ENCODE measurements at places on chromosomes 13 and 19.

DNA sequence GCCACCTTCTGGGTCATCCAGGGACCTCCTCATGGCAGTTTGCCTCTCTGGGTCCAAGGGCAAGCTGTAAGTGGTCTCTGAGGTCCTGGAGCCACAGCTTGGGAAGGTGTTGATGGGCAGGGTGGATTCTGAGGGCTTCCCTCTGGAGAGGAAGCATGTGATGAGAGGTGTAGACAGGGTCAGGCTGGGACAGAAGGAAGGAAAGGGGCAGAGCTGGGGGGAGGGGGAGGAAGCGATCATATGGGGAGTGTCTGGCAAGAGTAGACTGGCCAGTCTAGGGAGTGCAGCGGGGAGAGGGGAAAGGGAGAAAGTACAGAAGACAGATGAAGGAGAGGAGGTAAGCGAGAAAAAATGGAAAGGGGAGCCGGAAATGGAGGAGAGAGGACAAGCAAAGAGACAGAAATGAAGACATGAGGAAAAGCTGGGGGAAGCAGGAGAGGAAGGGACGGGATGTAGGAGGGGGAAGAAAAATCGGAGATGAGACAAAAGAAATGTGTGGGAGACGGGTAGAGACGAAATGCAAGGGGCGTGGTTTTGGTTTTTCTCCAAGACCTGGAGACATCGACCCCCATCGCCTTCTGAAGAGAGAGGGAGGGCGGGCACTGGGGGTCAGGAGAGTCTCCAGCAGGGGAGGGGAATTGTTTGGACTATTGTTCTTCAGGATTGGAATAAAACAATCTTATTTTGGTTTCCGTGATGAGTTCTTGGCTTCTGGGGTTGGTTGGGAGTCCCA lies 26.6 kb downstream of the ZSWIM9 start:
- DNase-seq: peak; percentile 20

GRCh38 chr19:35332817-35333216 lies 3.8 kb downstream of the CD22 start:
- no peak for DNase-seq

DNA sequence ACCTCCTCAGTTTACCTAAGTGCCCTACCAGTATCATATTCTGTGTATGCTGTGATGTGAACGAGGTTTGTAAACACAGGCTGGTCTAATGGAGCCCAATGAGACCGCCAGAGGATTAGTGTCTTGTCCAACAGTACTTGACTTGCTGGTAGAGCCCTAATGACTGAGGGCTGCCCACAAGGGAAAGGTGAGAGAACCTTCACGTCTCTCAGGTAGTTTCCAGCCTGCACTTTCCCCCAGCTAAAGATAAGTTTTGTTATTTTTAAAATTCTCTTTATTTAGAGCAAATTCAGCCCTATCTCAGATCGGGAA lies 498 bp upstream of the RBM26 start:
- no peak for DNase-seq

GRCh38 chr13:111792956-111793355 lies 274.0 kb upstream of the SOX1 start:
- no peak for DNase-seq

DNA sequence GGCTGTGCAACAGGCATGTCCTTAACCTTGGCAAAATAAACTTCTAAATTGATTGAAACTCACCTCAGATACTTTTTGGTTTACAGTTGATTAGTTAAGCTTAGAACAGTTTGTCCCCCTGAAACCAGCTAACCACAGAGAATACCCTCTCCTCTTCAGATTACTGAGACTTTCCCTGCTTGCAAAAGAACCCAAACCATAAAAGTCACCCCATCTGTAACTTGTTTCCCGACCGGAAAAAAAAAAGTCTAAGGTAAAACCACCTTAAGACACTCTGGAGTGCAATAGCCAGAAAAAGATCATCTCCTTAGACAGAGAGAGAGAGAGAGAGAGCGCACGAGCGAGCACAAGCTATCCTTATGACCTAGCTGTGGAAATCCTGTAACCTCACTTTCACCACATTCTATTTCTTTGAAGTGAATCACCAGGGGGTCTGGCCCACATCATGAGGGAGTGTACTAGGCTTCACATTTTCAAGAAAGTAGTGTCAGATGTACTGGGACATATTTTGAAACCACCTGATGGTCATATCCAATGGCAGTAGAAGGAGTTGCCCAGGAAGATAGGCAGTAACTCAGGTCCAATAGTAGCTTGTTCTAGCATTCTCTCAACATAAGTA lies 11.1 kb upstream of the GTF2F2 start:
- peak; percentile 71 for DNase-seq

- peak; percentile 62 for DNase-seq
These were observed 25.1 kb downstream of the TMEM161A start for GRCh38 chr19:19113040-19113626.

DNA sequence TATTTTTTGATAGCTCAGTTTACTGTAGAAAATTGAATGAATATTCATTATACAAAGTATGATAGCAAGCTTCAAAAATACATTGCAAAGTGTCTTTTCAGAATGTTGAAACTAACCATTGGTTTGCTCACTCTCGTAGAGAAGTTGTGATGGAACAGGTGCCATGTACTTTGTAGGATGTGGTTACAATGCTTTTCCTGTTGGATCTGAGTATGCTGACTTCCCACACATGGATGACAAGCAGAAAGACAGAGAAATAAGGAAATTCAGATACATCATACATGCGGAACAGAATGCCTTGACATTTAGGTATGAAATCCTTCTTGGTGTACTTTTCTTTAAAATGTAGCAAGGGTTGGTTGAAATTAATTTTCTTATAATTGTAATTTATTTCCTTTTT lies 30.5 kb downstream of the CDADC1 start:
- DNase-seq: no peak

DNA sequence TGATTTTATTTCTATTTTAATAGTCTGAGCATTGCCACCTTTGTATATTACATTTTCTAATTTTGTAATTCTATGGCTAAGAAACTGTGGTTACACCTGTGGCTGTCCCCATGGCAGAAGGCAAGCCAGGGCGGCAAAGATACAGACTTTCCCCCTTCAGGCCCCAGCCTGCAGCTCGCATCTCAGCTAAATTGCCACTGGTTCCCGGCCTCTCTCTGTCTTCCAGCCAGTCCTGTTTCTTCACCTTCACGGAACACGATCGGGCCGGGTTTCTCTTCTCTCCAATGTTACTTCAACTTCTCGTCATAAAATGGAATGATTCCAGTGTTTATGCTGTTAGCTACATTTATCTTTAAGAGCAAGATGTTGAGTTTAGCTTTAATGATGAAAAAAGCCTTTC lies 124.5 kb upstream of the ZNF507 start:
- no peak for DNase-seq

DNA sequence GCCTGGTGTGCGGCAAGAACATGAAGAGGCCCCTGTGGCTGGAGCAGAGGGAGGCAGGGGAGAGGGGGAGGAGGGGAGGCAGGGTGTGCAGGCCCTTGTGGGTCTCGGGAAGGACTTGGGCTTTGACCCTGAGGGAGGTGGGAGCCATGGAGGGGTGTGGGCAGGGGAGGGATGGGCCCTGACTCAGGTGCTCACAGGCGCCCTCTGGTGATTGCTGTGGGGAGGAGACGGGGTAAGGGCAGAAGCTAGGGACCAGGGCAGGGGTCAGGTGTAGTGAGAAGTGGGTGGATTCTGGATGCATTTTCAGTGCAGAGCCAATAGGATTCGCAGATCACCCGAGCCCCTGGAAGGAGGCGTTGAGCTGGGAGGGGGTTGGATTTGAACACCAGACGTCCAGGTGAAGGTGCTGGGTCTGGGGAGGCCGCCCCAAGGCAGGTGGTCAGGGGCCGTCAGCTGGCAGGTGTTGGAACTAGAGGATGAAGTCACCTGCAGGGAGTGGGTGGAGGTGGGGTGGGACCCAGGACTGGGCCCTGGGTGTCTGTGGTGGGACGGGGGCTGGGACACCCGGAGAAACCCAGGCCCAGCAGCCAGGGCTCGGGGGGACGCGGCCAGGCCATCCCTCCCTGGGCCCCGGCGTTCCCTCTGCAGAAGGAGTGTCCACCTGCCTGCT lies 185.4 kb downstream of the KDM4B start:
- DNase-seq: peak; percentile 10

DNA sequence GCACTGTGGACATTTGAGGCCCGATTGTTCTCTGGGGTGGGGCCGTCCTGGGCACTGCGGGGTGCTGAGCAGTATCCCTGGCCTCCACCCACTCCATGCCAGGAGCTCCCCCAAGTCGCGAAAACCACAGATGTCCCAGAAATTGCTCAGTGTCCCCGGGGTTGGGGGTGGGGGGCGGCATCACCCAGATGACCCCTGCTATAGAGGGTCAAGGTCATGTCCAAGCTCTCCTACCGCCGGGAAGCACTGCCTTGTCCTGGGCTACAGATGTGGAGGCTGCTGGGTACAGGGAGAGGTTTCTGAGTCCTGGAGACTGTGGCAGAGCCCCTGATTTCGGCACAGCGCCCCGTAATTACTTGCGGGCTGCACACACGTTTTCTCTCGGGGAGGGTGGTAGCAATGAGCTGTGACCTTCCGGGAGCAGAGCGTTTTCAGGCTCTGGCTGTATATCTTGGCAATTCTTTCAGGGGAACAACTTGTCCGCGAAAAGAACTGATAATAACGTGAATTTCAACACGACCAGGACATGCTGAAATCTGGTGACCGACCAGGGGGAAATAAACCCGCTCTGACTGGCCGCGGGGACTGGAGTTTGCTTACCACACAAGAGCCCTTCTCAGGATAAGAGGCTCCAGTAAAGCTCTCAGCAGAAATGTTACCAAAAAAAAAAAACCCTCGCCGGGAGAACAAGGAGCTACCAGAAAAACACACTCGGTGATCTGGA lies 68.1 kb downstream of the GNG7 start:
- DNase-seq: no peak

DNA sequence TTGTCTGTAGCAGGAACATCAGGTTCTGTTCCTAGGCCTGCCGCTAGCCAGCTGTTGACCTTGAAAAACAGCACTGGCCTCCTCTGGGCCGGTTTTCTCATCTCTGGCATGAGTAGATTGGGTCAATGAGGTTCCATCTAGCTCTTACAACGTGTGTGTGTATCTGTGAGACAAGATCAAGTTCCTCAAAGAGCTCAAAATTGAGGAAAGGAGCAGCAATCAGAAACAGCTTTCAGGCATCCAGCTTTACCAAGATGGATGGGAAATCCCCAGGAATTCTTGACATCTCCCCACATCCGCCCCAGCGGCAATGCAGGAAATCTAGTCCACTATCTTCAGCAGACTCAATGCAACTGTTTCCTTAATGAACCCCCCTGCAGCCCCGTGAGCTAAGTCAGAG lies 4.9 kb downstream of the FLT1 start:
- no peak for DNase-seq

GRCh38 chr19:33186431-33187182 lies 7.5 kb upstream of the LRP3 start:
- DNase-seq: no peak

DNA sequence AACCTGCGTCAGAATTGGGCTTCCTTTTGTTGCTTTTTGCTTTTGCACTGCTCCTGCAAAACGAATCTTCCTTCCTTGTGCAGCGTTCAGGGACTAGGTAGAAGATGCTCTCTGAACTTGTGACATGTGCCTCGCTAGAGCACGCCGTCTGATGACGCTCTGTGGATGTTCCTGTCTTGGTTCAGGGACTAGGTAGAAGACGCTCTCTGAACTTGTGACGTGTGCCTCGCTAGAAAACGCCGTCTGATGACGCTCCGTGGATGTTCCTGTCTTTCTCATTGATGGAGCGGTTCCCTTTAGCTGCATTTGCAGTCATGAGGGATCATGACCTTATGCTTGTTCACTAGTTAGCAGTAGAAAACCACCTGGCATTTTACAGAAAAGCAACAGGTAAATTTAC lies 154.0 kb downstream of the SOX1 start:
- no peak for DNase-seq

GRCh38 chr13:110240943-110241342 lies 66.0 kb downstream of the COL4A1 start:
- DNase-seq: no peak

DNA sequence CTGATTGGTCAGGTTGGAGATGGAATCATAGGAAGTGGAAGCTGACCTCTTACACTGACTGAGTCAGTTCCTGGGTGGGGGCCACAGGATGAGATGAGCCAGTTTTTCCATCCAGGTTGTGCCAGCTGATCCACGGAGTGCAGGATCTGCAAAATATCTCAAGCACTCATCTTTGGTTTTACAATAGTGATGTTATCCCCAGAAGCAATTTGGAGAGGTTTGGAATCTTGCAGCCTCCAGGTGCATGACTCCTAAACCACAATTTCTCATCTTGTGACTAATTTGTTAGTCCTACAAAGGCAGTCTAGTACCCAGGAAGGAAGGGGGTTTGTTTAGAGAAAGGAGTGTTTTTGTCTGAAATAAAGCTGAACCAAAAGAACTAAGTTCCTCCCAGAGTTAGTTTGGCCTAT lies 212.8 kb downstream of the SLITRK6 start:
- peak; percentile 46 for DNase-seq

DNA sequence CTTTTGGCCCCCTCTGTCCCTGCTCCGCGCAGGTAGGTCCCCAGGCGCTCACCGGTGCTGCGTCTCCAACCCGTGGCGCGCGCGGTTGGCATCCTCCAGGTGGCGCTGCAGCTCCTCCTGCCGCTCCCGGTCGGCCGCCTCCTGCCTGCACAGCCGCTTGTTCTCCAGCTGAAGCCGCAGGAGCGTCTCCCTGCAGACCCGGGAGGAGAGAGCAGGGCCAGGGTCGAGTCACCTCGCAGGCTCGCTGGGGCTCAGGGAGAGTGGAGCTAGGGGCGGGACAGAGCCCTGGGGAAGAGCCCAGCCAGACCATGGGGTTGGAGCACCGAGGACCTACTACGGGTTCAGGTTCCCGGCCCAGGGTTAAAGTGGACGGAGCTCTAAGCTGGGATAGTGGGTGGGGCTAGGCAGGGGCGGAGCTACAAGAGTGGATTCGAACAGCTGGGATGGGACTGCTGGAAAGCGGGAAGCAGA lies 9.3 kb downstream of the HOOK2 start:
- peak; percentile 71 for DNase-seq

DNA sequence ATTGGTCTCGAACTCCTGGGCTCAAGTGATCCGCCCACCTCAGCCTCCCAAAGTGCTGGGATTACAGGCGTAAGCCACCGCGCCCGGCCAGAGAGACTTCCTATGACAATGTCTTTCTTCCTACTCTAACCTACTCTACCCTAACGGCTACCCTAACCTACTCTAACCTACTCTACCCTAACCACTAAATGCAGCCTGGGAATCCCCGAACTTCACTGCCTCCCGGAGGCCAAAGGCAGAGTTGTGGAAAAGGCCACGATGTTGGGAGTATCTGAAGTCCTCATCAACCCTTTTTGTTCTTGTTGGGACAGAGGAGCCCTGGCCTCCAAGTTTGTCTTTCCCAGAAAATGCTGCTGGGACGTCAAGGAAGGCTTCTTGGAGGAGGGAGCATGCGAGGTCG lies 967 bp upstream of the NR2C2AP start:
- DNase-seq: no peak

GRCh38 chr13:29254626-29255370 lies 340.7 kb downstream of the SLC7A1 start:
- DNase-seq: no peak

DNA sequence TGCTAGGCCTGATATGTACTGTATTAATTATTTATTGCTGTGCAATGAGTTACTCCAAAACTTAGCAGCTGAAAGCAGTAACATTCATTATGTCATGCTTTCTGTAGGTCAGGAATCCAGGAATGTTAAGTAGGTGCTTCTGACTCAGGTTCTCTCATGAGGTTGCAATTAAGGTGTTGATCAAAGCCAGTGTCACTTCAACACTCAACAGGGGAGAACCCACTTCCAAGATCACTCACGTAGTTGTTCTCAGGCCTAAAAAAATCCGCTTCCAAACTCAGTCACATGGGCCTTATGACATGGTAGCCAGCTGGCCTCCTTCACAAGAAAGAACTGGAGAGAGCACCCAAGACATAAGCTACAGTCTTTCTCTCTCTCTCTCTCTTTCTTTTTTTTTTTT lies 211.1 kb upstream of the NBEA start:
- DNase-seq: no peak

GRCh38 chr13:27028683-27029480 lies 142.7 kb downstream of the USP12 start:
- no peak for DNase-seq

Data from fibroblast of mammary gland (primary cell).